ENCODE measurements at places on chromosomes 11 and 22.

DNA sequence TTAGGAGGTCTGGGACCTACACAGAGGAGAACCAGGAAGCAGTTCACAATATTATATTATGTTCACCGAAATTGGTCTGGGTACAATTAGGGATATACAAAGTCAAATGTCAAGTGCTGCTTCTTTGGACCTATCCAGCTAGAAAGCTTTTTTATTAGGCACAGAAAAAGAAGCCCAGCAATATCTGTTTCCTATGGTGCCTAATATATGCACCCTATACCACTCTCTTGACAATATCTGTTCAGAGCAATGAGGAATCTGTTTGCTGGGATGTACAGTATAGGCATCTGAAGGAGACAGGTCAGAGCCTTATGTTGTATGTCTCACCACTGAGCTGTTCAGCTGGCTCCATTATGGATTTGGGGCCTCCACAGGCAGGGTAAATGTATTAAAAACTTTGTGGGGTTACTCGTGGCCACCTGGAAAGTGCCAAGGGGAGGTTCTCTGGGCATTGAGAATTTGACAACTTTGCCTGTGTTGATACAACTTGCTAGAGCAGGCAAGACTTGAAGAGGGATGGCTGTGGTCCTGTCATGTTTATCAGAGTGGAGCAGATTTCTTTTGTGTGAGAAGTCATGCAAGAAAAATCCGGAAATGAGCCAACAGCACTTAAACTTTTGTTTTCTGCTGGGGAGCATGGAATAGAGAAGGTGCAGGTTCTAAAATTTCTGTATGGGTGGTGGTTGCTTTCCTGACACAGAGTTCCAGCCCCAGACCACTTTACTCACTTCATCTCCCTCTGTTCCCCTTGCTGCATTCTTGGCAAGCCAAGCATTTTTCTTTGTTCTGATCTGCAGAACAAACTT is 10.1 kb downstream of the STIM1 start:
- no peak for DNase-seq

- DNase-seq: peak; percentile 46
These were observed 182.5 kb downstream of the CADM1 start for GRCh38 chr11:115321605-115322289.

DNA sequence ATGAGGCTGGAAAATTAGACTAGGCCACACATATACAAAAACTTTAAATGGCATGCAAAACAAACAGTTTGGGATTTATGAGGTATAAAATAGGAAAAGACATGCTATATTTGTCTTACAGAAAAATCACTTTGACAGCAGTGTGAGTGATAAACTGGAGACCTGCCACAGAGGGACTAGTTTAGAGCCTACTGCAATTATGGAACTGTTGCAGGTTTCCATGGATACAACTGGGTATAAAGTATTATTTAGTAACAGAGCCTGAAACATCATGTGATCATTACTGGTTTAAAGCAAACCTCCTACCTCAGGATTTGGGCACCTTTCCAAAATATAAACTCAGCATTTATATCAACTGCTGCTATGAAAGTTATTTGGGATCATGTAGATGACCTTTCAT is 1032.5 kb downstream of the DLG2 start:
- DNase-seq: no peak

DNA sequence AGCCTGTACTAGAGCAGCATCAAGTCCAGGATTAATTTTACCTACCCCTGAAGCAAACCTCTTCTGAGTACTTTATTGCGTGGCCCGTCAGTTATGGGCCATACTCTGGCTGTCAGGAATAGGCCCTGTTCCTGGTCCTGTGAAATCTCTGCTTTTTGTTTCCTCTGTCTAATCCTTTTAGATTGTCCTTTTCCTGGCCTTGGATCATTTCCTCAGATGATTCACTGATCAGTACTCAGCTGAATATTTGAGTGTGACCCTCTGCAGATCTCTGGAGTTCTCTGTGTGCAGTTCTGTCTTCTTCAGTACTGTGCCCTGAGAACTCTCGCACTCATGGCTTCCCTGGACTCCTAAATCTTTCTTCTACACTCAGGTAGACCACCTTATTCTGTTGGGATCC is 123.5 kb downstream of the UVRAG start:
- no peak for DNase-seq

DNA sequence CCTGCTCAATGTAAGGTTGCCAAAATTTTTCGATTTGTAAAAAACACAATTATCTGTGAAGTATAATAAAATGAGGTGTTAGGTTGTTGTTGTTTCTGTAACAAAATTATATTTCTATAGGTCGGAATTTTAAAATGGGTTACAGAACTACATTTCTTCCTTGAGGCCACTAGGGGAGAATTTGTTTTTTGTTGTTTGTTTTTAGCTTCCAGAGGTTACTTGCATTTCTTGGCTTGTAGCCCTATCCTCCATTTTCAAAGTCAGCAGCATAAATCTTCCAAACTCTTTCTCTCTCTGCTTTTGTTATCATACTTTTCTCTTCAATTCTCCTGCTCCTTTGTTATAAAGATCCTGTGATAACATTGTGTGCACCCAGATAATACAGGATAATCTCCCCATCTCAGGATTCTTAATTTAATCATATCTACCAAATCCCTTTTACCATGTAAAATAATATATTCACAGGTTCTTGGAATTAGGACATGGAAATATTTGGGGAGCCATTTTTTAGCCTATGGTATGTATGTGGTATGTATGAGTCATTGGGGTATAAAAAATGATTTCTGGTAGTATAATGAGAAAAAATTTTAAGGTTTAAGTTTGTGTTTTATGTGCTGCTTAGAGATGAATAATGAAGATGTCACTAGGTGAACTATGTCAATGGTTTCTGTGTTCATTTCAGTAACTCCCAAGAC is 9.4 kb upstream of the PATL1 start:
- no peak for DNase-seq

- DNase-seq: no peak
These were observed 36.7 kb downstream of the POU2AF1 start for GRCh38 chr11:111342329-111342728.

GRCh38 chr11:125036933-125037332 is 26.2 kb upstream of the SLC37A2 start:
- DNase-seq: peak; percentile 38

DNA sequence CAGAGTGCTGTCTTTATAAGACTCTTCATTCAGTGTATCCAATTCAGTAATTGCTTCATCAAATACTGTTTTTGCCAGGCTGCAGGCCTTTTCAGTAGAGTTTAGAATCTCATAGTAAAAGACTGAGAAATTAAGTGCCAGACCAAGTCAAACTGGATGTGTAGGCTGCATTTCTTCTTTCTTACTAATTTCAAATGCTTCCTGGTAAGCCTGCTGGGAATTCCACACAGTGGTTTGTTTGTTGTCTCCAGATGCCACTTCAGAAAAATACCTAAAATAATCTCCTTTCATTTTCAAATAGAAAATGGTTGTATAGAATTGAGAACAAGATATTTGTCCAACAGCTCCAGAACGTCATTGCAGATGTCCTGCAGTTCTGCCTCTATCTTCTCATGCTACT is 34.7 kb downstream of the LDHAL6A start:
- no peak for DNase-seq

DNA sequence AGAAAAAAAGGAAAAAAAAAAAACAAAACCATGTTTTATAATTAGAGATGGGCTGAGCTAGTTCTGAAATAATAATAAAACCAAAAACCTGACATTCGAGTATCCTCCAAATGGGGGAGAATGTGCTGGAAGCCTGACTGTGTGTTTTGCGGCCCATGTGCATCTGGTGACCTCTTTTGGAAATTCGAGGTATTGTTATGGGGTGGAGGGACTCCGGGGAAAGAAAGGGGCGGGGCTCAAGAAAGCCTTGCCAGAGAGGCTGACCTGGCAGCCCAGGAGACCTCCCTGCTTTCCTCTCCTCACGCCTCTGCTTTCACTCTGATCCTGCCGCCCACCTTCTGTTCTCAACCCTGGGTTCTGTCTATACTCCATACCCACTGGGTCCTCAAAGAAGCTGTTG is 72.9 kb downstream of the CTTN start:
- no peak for DNase-seq

DNA sequence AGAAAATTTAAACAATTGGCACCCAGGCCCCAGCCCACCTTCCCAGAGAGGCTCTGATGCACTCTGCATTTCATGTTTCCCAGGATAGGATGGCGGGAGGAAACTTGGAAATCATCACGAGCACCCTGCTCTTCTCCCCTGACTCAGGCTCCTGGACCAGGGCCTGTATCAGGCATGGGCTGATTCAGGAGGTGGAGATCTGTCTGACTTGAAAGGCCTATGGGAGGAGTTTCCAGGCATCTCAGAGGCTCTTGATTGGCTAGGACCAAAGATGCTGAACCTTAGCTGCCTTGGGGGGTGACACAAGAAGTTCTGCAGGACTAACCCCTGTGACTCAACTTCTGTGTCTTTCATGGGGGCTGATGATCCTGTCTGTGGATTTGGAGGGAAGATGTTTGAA is 106.2 kb downstream of the PKNOX2 start:
- no peak for DNase-seq

DNA sequence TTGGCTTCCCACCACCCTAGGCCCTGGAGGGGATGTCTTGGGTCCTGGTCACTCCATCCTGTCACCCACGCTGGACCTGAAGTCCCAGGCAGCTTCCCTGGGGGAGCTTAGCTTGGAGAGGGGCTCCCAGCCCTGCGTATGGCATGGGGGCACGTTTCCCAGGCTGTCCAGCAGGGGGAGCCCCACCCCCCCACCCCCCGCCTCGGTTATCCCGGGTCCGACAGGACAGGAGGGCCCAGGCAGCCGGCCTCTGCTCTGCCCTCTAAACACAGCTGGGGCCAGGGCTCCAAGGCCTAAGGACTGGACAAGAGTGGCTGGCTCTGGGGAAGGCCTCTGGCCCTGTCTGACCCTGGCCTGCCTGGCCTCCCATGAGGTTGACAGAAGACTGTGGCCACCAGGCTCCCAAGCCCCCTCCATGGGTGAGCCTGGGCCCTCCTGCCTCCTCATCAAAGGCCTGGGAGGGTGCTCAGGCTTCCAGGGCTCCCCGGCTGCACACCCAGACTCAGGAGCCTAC is 104.8 kb downstream of the NECTIN1 start:
- DNase-seq: no peak

DNA sequence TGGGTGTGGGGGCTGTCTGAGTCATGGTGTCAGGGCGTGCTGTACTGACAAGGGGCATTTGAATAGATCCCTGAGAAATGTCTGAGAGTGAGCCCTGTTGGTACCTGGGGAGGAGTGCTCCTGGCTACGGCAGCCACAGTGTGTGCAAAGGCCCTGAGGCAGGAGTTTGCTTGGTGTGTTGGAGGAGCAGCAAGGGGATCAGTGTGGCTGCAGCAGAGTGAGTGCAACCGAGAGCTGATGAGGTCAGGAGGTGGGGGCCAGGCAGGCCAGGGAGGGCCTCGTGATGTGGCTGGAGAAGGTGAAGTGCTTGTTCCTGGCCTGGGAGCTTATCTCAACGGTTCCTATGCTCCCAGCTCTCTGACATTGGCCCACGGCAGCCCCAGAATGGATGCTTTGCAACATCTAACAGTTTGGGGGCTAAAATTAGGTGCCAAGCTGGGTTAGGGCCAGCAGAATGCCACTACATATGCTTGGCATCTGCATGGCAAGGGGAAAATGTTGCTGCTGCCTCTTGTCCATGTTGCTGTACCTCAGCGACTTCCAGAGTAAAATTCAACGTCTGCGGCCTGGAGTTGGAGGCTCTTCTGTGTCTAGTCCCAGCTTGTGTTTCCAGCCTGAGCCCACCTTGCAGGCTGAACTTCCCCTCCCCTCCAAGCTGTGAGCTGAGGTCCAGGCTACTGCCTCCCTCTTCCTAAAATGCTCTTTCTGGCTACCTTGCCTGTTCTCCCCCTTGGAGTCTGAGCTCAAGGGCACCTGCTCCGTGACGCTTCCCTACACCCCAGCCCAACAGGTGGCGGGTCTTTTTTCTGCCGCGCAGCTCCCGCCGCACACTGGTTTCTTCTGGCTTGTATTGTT is 48.2 kb upstream of the MYEOV start:
- DNase-seq: no peak

DNA sequence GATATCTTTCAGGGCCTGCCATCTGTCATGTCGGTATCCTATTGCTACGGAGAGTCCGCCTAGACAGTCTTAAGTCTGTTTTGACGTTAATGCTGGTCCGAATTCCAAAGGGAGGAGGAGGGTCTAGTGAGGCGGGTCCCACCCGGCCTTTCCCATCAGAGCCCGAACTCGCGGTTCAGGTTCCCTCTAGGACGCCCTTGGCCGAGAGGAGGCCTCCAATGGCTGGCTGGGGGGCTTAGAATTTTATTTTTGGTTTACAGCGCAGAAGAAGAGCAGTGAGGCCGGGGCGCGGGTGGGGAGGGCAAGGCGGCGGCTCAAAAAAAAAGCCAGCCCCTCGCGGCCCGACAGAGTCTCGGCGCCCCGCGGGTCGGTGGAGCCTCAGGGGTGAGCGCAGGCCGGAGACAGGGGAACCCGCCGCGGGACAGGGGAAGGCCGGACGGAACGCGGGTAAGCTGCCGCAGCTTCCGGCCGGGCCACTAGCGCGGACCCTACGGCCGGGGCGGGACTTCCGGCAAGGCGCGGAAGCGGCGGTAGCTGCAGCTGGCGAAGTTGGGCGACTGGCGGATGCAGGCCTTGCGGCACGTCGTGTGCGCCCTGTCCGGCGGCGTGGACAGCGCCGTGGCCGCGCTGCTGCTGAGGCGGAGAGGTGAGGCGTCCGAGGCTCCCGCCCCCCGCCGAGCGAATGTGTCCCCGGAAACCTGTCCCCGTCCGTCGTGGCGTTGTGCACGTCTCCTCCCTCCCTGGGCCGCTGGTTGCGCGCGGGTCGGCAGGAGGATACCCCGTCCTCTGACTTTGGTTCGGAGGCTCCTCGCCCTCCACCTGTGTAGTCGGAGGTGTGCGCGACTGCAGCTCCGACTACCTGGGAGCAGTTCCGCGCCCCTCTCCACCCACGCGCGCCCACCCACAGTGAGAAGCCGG is at the start of gene TRMU:
TSS of gene TRMU (plus strand) at position 514 of the 918 bp plus-strand sequence. CDS start at position 565, 51 bp downstream.
- DNase-seq: peak; percentile 29

- no peak for DNase-seq
These were observed 23.5 kb upstream of the MSANTD2 start for GRCh38 chr11:124823512-124824376.

DNA sequence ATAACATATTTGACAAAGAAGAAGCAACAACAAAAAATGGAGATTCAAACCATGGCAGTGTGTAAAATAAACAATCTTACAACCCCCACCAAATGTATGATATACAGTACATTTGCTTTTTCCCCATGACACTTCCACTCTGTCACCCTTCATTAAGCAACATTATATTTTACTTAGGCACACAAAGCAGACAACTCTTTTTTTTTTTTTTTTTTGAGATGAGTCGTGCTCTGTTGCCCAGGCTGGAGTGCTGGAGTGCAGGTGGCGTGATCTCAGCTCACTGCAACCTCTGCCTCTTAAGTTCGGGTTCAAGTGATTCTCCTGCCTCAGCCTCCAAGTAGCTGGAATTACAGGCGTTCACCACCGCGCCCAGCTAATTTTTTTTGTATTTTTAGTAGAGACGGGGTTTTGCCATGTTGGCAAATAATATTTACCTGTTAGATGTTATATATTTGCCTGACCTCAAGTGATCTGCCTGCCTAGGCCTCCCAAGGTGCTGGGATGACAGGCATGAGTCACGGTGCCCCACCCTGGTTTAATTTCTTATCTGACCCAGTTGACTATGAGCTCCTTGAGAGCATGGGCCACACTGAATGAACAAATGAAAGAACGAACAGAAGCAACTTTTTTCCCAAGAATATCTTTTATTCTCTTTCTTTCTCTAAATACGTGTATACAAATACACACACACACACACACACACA is 5.5 kb upstream of the PCF11 start:
- DNase-seq: no peak

GRCh38 chr11:96168623-96169022 is 174.4 kb downstream of the MAML2 start:
- no peak for DNase-seq

All from AG04449 (cell line).